ENCODE measurements at places on chromosomes 1 and 21. TPM values are rescaled to one million over a fixed set of nuclear protein-coding genes. Genes with fewer than 3 reads are reported as not detected.

- no peaks in the 10 kb centered on the region for H3K36me3 ChIP-seq
- H3K27me3 ChIP-seq, result no peaks in the 10 kb centered on the region
- no peak overlapping the region for H3K4me3 ChIP-seq
Measured at GRCh38 chr21:37331411-37331810, 35.2 kb upstream of the DYRK1A start.

DNA sequence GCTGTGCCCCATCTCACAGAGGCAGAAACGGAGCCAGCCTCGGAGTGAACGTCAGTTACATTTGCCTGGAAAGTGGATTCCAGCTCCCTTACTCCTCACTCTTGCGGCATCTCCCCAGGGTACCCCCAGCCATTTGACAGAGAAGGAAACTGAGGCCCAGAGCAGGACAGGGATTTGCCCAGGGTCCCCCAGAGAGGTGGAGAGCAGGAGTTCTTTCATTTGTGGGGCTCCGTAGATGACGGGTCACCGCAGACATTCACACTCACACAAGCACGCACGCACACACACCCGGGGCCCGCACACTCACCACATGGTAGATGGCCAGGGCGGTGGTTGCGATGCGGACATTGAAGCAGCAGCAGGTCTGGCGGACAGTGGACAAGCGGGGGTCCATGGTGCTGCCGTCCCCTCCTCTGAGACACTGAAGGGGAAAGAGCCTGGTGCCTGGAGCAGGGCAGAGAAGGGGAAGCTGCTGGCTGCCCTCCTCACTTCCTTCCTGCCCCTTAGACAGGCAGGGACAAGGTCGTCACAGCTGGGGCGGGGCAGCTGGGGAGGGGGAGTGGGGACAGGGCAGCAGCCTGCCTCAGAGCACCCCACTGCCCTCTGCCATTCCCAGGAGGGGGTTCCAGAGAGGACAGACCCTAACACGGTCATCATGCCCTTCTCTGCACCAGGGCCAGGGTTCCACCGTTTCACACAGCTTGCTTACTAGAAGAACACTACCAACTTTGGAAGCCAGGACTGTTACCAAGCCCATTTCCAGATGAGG, at the start of gene LAPTM5:
Gene LAPTM5 (minus strand): TSS at position 423 of the 769 bp plus-strand sequence. CDS start 29 bp downstream, at position 394.
- H3K4me1 ChIP-seq, result peaks cover 26% of the 10 kb centered on the region
- H3K4me3 ChIP-seq, result no peak within 1 kb of the TSS
- peaks cover 10% of the 10 kb centered on the region for H3K27me3 ChIP-seq
- no peaks in the 10 kb centered on the region for H3K36me3 ChIP-seq
- peak within 1 kb of the TSS; percentile 38 for H3K27ac ChIP-seq

GRCh38 chr1:191641420-191642260, 516.6 kb upstream of the RGS18 start:
- peak overlapping the region; percentile 70 for H3K27ac ChIP-seq
- peak; percentile 78 for DNase-seq
- H3K4me1 ChIP-seq, result no peaks in the 10 kb centered on the region
- peak overlapping the region; percentile 32 for H3K4me3 ChIP-seq
- H3K36me3 ChIP-seq, result no peaks in the 10 kb centered on the region

- no peak overlapping the region for H3K27ac ChIP-seq
- H3K36me3 ChIP-seq, result no peaks in the 10 kb centered on the region
- DNase-seq, result no peak
Measured at GRCh38 chr1:56200442-56200841, 378.9 kb downstream of the PLPP3 start.

DNA sequence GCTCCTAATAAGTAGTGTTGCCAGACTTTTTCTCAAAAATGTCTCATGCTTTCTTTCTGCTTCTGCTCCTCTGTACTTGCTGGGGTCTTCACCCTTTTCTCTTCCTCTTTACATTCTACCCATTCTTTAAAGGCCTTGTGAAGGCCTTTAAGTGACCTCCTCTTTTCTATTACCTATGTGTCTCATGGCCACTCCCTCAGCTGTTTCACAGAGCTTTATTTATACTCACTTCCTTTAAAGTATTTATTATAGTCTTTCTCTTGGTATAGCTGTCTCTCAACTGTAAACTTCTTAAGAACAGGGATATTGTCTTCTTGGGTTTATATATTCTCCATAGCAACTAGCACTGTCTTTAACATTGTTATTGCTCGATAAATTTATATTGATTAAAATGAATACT, 792 bp downstream of the GOLPH3L start:
- peak overlapping the region; percentile 97 for H3K4me3 ChIP-seq
- peaks cover 7% of the 10 kb centered on the region for H3K4me1 ChIP-seq
- DNase-seq, result no peak
- no peak overlapping the region for H3K27ac ChIP-seq
- peaks cover 9% of the 10 kb centered on the region for H3K36me3 ChIP-seq

DNA sequence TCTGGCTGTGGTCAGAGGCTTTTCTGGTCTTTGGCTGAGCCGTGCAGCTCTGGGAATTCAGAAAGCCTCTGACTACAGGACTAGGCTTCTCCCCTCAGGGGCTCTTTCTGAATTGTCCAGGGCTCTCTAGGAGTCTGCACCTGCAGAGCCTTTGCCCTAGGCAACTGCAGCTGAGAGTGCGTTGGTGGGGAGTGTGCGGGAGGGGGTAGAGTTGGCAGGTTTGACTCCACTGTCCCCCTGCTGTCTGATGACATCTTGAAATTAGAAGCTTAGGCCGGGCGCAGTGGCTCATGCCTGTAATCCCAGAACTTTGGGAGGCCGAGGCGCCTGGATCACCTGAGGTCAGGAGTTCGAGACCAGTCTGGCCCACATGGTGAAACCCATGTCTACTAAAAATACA, 32.9 kb downstream of the KIAA1614 start:
- H3K27ac ChIP-seq, result no peak overlapping the region
- no peak overlapping the region for H3K4me3 ChIP-seq
- H3K27me3 ChIP-seq, result no peaks in the 10 kb centered on the region
- no peak for DNase-seq
- H3K4me1 ChIP-seq, result no peaks in the 10 kb centered on the region

Gene ACTN2
- total RNA-seq, result 0.99 TPM

Measured in astrocyte (in vitro differentiated cells and primary cell).